ENCODE measurements at places on chromosomes 2 and 18. TPM values are rescaled to one million over a fixed set of nuclear protein-coding genes. Genes with fewer than 3 reads are reported as not detected.

DNA sequence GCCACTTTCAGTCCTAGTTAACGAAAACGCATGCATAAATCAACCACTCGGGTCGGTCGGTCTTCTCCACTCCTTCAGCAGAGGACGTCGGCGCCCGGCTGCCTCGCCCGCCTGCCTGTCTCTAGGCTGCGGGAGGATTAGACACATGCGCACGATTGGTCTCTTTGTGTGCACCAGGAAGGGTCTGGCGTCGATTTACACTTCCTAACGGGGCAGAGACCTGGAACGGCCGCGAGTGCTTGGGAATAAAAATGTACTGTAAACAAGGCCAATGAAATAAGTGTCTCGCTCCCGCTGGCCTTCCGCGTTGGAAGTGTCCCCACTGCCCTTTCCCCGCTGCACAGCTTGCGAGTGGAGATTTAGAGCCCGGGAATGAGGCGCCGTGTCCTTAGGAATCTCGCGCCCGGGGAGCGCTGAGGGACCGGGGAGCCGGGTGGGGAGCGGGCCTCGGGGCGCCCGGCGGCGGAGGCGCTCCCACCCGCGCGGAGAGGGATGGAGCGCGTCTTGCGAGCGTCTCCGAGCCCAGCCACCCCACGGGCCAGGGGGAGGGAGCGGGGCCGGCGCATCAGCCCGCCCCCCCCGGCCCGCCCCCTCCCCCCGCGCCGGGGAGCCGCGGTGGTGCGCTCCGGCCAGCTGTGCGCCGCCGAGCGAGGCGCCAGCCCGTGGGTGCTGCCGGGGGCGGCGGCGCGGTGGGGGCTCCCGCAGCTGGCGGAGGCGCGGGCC is at the start of gene DOK6:
DOK6 (plus strand) TSS at position 636 of the 723 bp plus-strand sequence.
- DNase-seq: peak; percentile 61

GRCh38 chr18:73153271-73153670 is 285.5 kb upstream of the NETO1 start:
- no peak for DNase-seq

DNA sequence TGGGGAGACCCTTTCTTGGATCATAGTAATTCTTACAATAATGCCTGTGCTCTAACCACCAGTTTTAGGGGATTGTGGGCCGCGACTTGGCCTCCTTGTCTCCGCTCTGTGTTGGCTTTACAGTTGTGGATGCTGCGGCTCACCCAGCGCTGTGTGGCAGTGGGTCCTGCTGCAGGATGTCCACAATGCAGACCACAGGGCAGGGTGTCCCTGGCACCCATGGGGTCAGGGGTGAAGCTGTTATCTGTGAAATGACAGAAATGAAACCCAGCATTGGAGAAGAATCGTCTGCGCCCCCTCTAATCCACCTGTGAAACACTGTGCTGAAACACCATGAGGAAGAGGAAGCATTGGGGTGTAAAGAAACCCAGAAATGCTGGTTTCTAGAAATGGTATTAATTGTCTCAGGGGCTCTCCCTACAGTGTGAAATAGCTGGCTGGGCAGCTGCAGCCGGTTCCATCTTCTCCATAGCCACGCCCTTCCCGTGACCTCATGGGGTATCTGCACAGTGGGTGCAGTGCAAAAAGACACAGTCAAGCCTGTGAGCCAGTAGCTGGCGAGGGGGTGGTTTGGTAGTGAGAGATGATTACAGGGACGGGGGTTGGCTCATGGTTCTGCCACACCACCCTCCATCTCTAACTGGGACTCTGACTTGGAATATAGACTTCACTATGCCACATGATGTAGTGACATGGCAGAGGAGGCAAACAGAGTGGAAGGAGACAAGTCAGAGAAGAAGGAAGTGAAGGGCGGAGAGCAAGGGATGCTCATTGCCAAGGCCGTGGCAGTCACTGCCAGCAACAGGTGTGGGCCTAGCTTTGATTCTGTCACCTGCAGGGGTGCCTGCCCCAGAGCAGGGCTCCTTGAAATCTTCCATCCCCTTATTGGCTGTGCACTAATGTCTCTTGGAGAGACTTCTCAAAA is 16.2 kb downstream of the INPP4A start:
- no peak for DNase-seq

GRCh38 chr2:178450524-178450773 is 526 bp downstream of the PRKRA start:
- DNase-seq: no peak

- DNase-seq: no peak
These were observed 10.5 kb downstream of the PROC start for GRCh38 chr2:127428815-127429109.

TPGS2 gene
- polyA plus RNA-seq: 70.6 TPM

GRCh38 chr18:33717339-33717738 is 139.3 kb downstream of the ASXL3 start:
- DNase-seq: no peak

C2orf66 gene
- polyA plus RNA-seq: not detected

SMYD5 gene
- 4.3 TPM for polyA plus RNA-seq

DNA sequence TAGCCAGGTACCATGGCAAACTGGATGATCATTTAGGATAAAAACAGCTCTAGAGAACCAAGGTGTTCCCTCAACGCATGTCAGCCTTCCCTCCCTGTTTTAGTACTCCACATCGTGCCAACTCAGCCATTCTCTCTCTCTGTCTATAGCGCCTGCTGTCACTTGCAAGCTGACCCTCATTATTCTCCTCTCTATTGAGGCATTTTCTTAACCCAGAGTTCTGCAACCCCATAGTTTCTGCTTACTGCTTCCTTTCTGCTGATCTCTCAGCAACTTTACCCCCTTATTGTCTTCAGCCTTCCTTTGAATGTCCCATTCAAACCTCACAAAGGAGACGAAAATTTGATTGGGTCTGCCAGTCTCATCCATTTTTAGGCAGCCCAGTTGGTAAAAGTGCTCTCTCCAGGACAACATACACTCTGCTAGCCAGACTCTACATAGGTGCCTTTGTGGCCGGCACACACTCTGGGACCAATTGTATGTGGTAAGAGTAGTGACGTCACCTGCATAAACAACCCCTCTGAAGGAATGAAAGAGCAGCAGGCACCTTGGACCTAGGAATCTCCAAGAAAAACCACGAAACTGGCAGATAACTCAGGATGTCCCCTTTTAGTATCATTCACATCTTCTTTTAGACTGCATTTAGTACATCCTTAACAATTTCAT is 367.2 kb upstream of the KCNH7 start:
- DNase-seq: no peak

DNA sequence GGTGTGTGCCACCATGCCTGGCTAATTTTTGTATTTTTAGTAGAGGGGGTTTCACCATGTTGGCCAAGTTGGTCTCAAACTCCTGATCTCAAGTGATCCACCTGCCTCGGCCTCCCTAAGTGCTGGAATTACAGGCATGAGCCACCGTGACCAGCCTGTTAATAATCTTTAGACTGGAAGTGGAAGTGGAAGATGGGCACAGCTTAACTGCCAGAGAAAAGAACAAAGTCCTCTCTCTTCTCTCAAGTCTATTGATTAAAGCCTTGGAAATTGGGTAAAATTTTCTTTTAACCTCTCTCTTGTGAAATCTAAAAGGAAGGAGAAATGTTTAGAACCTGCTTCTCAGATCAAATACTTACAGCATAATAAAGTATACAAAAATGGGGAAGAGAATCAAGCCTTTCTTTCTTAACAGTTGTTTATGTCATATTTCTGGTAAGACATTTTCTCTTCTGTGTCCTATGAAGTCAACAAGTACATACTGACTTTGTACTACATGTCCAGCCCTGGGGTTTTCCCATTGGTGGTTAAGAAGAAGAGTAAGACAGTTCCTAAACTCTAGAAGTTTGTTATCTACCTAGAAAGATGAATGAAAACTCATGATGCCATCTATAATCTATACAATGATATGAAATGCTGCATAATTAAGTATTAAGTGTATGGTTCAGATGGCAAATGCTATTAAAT is 4.6 kb downstream of the TMEM169 start:
- no peak for DNase-seq

CHN1 gene
- polyA plus RNA-seq: 18.8 TPM

DNA sequence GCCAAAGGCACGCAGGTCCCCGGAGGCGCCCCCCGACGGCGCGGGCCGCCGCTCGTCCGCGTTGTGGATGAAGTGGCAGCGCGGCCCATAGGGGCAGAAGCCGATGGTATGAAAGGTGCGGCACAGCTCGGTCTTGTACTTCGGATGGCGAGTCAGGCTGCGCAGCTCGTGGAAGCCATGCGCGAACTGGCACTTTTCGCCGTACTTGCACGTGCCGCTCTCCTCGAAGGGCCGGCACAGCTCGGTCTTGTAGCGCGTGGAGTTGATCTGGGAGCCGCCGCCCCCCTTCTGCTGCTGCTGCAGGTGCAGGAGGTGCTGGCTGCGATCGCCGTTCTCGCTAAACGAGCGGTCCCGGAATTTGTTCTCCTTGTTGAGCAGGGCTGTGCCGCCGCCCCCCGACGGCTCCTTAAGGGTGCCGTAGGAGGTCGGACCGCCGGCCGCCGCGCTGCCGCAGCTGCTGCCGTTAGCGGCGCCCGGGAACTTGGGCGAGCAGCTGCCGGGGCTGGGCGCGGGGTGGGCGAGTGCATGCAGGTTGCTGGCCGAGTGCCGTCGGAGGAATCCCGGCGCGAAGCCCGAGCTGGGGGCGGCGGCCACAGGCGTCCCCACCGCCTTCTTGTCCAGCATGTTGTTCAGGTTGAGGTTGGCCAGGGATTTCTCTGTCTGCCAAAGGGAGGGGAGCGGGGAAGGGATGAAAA is 1.2 kb downstream of the ZFP36L2 start:
- DNase-seq: peak; percentile 80

FEV gene
- 1.9 TPM for polyA plus RNA-seq

DNA sequence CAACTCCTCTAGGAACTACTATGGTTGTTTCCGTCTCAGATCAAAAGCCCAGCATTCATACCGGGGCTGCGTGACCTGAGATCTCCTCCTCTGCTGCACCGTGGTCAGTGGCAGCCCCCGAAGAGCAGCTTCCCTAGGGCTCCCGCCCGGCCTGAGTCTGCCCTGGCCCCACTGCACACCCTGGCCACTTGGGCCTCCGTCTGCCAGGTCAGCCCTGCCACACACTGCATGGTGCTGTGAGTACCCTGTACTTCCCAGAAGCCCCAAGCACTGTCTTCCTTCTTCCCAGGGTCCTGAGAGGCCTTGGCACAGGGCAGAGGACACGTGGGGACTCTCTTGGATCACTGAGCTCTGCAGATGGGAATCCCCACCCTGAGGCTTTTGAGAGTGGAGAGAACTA is 81.5 kb upstream of the GPC1 start:
- DNase-seq: peak; percentile 22

FLACC1 gene
- polyA plus RNA-seq: 2.5 TPM

ABHD1 gene
- not detected for polyA plus RNA-seq

GRCh38 chr18:23523429-23524212 is 20.3 kb downstream of the RMC1 start:
- peak; percentile 9 for DNase-seq

OTOS gene
- polyA plus RNA-seq: not detected

DNA sequence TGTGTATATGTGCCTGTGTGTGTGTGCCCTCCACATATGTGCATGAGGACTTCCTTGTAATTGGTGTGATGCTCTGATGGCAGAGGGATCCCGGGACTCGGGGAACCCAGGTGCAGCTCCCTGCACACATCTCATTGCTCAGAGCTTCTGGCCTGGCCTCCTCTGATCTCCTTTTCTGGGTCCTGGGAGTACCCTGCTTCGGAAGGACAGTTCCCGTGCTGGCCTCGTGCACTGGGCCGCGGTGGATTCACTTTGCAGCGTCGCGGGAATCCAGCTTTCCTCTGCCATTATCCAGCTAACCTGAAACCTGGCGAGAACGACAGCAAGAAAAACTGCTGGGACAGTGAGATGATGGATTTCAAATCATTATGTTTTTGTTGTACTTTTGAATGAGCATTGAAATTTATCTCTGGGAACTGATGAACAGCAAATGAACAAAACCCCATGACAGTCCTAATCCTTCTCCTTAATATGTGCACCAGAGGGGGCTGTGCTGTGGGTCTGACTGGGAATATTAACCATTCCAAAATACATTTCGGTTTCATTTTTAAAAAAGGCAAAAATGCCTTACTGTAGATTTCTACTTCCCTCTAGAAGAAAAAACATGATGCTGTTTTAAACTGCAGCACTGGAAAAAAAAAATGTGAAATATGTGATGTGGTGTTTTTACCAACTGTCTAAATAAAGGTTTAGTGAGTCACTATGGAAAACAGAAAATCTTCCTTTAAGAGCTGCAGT is 78.2 kb downstream of the PTGR3 start:
- DNase-seq: no peak

GRCh38 chr2:174337337-174338146 is 2.8 kb downstream of the SP9 start:
- DNase-seq: peak; percentile 47

DNA sequence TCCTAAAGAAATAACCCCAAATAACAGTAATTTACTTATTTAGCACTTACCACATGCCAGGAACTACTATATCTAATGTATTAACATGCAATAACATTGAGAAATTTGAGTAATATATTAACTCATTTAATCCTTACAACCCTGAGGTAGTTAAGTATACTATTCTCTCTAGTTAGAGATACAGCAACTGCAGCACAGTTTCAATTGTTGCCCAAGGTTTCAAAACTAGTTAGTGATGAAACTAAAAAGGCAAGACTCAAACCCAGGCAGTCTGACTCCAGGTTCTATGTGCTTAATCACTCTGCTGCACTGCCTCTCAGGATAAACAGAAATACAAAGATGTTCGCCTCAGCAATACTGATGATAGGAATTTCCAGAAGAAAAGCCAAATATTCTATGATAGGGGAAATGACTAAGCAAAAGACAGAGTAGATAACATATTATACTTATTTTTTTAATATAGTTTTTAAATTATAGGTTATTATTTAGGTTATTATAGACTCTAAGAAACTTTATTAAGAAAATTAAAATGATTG is 88.0 kb downstream of the SS18 start:
- DNase-seq: no peak

SFT2D3 gene
- 3.3 TPM for polyA plus RNA-seq

AFTPH gene
- 23.3 TPM for polyA plus RNA-seq

- DNase-seq: no peak
These were observed 191.8 kb downstream of the KCNH7 start for GRCh38 chr2:162646794-162647193.

- no peak for DNase-seq
These were observed 41.2 kb downstream of the TAF1B start for GRCh38 chr2:9884436-9884835.

DNA sequence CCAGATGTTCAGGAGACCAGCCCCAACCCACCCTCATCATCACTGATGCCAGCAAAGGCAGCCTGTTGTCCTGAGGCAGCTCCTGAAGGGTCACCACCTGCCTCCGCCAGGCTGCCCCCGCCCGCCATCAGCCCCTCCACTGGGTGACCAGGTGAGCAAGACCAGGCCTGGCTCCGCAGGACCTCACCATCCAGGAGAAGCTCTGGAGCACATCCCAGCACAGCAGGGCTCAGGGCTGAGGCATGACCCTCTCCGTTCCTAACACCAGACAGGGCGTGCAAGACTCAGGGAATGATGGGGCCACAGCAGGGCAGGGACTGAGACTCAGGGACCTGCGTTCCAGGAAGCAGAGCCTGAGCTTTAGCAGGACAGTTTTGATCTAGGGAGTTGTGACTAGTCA is 218.8 kb upstream of the RAB6C start:
- DNase-seq: no peak

- no peak for DNase-seq
These were observed 662.6 kb upstream of the ACVR2A start for GRCh38 chr2:147182260-147182659.

- no peak for DNase-seq
These were observed 215.9 kb downstream of the SOX11 start for GRCh38 chr2:5908071-5908470.

CNGA3 gene
- polyA plus RNA-seq: not detected

ZNF532 gene
- 19.3 TPM for polyA plus RNA-seq

Measured in aorta (tissue), 5 donors.